Stimulated activated CD4-positive, alpha-beta T cell treated with anti-CD3 and anti-CD28 coated beads, Interleukin-4, amount 100 ng/mL, for 48 hours (primary cell): ENCODE measurements at places on chromosomes 13 and 19.
A peak's percentile ranks its signal among the peaks of the same experiment; 100 is the strongest.

DNA sequence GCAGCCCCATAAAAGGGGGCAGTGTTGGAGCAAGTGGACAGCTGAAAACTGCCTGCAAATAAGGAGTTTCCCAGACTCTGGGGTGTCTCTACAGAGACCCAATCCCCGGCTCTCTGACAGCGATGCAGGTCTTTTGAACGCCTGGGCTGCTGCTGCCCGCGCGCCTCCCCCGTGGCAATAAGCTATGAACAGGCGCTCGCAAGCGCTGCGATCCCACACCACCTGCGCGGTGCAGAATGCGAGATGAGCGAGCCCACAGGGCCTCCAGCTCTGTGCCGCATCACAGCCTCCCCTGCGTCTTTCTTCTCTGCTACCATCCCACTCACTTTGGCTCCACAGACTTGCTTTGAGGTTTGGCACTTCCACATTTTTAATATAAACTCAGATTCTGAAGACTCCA is 62.3 kb downstream of the KCTD15 start:
- no peak for DNase-seq

DNA sequence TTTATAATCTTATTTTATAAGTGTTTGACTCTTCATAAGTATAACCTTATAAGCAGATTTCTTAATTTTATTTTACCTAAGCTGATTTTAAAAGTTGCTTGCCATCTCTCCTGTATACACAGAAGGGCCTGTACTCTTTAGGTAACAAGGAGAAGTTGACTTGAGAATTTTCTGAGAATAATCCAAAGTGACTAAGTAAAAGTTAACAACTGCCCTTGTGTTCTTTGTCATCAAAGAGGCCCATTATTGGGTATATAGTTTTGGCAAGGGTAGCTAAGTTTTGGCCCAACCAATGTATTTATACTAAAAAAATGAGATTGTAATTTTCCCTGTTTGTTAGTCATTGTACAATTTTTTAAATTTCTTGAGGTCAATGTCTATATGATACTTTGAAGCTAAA is 3.2 kb downstream of the LCP1 start:
- no peak for DNase-seq

- no peak for DNase-seq
Observed at GRCh38 chr13:97212601-97213040, 9.5 kb upstream of the MBNL2 start.

DNA sequence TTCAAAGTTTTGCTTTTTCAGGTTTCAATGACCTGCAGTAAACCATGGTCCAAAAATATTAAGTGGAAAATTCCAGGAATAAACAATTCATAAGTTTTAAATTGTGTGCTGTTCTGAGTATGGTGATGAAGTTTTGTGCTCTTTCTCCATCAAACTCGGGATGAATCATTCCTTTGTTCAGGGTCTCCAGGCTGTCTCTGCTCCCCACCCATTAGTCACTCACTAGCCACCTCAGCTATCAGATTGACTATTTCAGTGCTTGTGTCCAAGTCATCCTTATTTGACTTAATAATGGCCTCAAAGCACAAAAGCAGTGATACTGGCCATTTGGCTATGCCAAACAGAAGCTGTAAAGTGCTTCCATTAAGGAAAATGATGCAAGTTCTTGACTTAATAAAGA is 1140.4 kb downstream of the EFNB2 start:
- DNase-seq, result no peak

DNA sequence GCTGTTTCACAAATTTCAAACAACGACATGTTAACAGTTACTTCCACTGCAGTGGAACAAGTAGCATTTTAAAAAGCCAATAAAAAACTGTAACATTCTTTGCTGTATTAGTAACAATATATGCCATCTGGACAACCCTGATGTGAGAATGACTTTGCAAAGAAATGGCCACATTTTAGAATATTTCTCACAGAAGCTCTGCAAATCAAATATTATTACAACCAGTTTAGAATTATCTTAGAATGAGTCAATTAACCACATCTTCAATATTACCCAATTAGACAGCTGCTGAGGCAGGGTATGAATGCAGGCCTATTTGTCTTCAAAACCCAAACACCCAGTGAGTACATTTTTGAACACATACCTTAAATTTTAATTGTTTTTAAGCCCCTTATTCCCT is 3.2 kb downstream of the ZNF699 start:
- DNase-seq, result no peak

- DNase-seq, result no peak
Observed at GRCh38 chr19:49837425-49837824, 13.5 kb upstream of the PTOV1 start.

- DNase-seq, result peak; percentile 42
Observed at GRCh38 chr19:55173714-55174409, 6.2 kb downstream of the SYT5 start.

DNA sequence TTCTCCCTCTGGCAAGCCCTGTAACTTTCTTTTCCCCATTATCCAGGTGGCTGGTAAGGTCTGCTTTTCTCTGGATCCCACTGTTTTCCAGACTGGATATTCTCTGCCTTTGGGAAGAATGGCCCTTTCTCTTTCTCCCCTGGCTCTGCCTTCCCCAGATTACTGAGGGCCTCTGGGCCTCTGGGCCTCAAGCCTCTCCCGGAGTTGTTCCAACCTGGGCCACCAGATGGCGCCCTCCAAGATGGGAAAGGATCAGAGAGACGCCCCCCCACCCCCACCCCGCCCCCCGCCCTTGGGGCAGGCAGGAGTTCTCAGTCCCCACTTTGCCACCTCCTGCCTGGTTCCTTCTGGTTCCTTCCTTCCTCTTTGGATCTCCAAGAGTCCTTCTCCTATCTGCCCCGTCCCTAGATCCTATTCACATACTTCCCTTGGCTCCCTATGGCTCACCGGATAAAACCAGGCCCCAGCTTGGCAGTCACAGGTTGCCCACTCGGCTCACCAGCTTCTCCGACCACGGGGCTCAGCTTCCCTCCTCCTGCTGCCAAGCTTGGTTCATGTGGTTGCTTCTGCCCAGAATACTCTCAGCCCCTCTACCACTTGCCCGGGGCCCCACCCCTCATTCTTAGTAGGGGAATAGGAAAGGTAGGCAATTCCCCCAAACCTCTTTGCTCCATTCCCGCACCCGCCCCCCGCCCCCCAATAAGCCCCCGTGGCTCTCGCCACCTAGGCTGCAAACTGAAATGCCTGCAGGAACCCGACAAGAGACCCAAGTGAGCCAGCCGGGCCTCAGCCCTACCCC is 13.1 kb downstream of the EPS8L1 start:
- peak; percentile 93 for DNase-seq

DNA sequence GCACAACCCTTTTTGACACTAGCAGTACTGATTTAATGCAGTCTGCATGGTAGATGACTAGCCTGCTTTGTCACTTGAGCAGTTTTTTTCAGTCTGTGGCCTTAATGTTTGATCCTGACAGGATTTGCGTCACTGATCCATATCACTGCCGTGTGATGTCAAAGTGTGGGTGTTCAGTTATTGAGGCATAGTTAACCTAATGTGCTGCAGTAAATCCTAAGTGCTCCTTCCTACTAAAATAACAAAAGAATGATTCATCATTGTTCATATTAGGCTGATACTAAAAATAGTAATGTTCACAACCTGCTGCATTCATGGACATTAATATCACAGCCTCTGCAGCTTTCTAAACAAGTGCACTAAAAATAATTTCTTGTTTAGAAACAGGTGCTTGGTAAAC is 121.9 kb upstream of the MLNR start:
- DNase-seq, result peak; percentile 0

- DNase-seq, result no peak
Observed at GRCh38 chr19:35083691-35084508, 31.7 kb upstream of the FXYD3 start.

GRCh38 chr13:27965740-27966640 is 3.1 kb downstream of the CDX2 start:
- DNase-seq, result no peak

DNA sequence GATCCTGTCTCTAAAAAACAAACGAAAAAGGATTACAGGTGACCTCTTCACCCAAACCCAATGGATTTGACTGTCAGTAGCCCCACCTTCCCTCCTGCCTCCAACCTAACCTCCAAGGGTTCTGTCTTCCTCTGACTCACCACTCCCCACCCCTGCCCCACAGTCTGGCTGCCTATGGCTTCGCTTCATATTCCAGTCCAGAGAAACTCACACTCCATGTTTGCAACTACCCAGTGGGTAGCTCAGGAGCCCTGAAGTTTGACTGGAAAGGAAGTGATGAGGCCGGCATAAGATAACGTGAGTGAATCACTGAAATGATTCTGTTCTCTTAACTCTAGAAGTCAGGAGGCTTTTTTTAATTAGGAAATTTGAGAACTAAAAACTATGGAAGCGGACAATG is 303.9 kb downstream of the FOXO1 start:
- DNase-seq, result no peak

- DNase-seq, result no peak
Observed at GRCh38 chr19:14441041-14441938, 8.2 kb downstream of the PKN1 start.

DNA sequence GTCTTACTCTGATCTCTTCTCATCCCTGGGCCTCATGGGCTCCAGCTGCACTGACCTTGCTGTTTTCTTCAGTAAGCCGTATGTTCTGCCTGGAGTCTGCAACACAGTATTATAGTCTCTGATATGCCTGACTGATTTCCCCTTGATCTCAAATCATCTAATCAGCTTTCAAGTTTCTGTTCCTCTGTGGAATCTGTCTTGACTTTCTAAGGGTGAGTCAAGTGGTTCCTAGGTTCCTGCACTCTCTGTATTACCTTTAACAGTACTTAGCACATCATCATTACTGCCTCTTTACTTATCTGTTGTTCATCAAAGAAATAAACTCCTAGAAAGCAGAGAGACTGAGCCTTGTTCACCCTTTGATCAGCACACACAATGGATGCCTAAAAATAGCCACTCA is 350.7 kb downstream of the LMO7 start:
- DNase-seq, result no peak

DNA sequence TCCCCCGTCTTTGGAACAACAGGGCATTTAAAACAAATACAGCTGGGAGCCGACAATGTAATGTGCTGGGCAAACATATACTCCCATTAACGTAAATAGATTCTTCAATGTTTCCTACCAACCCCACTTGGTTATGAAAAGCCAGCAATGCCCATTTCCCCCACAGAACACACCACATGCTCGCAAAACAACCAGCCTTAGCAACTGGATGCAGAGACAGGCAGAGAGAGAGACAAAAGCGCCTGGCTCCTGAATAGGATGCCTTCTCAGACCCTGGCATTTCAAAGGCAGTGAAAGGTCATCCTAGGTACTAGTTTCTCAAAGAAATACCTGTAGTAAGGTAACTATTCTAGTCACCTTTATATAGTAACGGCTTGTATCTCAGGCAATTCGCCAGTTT is 462.9 kb downstream of the ITGBL1 start:
- DNase-seq, result no peak

GRCh38 chr13:20351281-20352022 is 119.3 kb upstream of the GJB6 start:
- no peak for DNase-seq

GRCh38 chr19:54183431-54183830 is 5.9 kb downstream of the MBOAT7 start:
- DNase-seq, result no peak

DNA sequence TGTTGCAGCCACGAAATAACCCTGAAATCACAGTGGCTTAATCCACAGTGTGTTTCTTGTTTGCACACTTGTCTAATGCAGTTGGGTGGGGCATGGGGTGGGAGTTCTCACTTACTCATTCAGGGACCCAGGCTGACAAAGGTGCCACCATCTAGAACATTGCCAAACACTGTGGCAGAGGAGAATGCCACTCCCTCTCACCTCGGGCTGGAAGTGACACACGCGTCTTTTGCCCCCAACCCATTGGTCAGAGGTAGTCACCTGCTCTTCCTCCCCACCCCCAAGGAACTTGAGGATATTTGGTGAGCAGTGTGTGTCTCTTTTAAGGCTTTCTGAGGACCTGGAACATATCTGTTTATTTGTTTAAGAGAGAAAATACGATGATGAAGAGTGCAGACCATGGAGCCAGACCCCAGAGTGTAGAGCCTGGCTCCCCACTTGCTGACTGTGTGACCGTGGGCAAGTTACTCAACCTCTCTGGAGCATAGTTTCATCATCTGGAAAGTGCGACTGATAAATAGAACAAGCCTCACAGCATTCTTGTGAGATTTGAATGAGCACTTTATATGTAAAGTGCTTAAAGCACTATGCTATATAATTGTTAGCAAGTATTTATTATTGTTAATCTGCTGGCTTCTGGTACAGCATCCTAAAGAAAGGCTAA is 17.4 kb downstream of the GPR183 start:
- DNase-seq, result no peak

GRCh38 chr19:11673608-11674041 is 65.1 kb downstream of the ZNF823 start:
- peak; percentile 15 for DNase-seq

DNA sequence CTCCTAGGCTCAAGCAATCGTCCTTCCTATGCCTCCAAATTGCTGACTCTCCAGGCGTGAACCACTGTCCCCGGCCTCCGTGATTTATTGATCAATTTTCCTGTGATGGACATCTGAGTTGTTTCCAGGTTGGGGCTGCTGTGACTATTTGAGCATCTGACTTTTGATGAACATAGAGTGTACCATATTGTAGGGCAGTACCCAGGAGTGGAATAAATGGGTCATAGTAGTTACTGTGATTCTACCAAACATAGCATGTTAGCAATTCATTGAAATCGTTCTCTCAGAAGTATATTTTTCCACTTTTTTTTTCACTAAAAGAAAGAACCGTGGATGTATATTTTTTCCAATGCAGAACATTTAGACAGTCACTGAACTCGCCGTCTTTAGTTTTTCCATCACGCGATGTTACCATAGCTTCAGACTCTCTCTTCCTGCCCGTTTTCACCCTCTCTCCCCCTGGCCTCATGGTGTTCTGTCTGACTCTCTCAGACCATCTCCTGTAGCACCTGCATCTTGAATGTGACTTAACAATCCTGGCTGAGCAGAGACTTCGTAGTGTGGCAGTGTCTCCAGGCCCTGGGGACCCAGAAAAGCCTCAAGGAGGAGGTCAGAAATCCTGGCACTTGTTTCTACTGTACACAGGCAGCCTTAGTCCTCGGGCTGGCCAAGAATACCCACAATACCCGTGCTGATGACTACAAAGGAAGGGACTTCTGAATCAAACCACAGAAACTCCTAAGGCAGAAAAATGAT is 3.2 kb upstream of the RASGRP4 start:
- peak; percentile 37 for DNase-seq

DNA sequence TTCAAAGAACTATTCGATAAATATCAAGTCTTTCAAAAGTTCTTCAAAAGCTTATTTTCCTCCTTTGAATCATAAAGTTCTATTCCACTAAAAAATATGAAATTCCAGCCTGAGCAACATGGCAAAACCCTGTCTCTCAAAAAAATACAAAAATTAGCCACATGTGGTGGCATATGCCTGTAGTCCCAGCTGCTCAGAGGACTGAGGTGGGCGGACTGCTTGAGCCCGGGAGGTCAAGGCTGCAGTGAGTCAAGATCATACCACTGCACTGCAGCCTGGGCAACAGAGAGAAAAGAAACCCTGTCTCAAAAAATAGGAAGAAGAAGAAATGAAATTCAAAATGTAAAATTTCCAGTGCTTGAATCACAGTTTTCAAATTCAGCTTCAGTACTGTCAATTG is 24.6 kb downstream of the CAB39L start:
- DNase-seq, result no peak
